Right lung (tissue), 10 donors: ENCODE measurements at places on chromosomes 5 and 9.

GRCh38 chr5:1266791-1267190 is 28.1 kb downstream of the TERT start:
- no peak for DNase-seq

GRCh38 chr9:104900871-104901270 is 27.1 kb downstream of the ABCA1 start:
- no peak for DNase-seq

DNA sequence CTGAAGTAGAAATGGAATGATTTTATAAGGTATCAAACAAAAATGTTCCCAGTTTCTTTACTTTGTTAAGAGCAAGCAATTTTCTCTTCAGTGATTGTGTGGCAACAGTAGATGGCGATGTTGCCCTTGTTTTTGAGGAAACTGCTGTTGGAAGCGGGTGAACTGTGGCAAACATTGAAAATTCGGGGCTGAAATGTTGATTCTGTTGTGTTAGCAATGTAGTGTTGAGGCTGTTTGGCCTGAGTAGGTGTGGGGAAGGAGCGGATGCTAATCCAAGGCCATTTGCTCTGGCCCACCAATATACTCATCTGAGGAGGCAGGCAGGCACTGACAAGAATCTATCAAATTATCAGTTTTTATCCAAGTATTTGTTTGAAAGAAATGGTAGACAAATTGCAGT is 129.8 kb downstream of the SLC12A2 start:
- DNase-seq = peak; percentile 49

GRCh38 chr5:82564963-82565362 is 286.8 kb upstream of the RPS23 start:
- no peak for DNase-seq

DNA sequence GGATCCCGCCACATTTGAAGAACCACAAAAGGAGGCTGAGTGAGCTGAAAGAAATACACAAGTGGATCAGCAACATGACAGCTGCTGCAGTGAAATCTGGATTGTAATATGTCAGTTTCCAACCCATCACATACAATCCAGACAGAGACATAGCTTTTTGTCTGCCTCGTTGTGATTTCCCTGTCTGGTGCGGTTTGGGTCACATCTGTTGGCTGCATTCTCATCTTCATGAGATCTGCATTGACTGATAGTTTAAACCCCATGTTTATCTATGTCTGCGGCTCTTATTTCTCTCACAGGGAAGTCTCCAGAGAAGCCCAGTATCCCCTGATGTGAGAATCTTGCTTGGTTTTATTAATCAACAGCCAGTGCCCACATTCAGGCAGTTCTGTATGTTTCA is 403.1 kb upstream of the ZNF608 start:
- no peak for DNase-seq

- DNase-seq = no peak
These were observed 123.8 kb downstream of the ASTN2 start for GRCh38 chr9:117290856-117291622.

DNA sequence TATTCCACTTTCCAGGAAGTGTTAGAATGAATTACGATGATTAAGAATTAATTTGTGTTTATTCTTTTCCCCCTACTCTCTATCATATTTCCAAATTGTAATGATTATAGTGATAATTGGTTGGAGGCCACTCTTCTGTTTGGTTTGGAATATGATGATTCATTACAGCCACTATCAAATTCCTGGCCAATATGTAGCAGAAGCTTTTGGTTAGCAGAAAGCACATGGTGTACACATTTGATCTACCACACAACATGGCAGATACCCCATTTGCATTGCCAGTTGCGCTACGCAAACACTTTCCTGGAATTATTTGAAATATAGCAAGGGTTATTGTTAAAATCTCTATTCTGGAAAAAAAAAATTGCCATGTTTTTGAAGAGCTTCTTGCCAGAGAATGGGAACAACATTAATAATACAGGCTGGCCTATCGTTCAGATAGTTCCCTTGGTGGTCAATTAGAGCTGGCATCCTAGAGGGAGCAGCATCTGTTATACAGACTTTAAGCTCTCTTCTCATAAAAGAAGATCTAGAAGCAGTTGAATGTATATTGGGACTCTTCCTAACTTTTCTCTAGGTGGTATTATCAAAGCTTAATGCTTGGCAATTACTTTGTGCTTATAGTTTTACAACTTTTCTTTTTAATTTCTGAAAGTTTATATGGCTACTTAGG is 455.0 kb upstream of the ACTBL2 start:
- DNase-seq = no peak

- DNase-seq = no peak
These were observed 22.1 kb downstream of the GFPT2 start for GRCh38 chr5:180330810-180331646.

DNA sequence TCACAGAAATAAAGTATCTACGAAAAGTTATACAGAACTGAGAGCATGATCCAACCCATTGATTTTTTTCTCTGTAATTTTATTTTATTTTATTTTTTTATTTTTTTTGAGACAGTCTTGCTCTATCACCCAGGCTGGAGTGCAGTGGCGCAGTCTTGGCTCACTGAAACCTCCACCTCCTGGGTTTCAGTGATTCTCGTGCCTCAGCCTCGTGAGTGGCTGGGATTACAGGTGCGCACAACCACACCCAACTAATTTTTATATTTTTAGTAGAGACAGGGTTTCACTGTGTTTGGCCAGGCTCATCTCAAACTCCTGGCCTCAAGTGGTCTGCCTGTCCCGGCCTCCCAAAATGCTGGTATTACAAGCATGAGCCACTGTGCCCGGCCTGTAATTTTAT is 107.3 kb downstream of the VPS13A start:
- DNase-seq = no peak

GRCh38 chr5:87400305-87400899 is 12.3 kb downstream of the CCNH start:
- DNase-seq = no peak

DNA sequence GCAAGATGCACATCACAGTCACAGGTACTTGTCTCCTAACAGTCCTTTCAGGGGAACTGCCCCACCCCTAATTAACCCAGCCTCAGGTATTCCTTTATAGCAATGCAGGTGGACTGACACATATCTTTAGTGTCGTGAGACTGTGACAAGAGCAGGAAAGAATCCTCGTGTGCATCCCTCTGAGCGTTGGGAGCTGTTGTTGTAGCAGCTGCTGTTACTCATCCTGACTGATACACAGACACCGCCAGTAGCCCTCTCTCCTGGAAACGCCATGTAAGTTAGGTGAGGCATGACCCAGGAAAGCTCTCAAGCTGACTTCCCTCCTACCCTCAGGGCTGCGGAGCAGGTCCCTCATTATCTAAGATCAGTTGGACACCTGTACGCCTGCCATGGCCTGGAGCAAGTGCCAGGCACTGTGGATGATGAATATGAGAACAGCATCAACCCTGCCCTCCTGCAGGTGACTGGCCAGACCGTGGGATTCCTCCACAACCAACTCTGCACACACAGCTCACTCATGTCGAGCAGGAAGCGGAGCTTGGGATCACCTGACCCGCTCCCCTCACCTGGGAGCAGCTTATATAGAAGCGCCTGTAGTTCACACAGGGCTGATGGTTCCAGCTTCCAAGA is 10.2 kb upstream of the LCN15 start:
- no peak for DNase-seq

DNA sequence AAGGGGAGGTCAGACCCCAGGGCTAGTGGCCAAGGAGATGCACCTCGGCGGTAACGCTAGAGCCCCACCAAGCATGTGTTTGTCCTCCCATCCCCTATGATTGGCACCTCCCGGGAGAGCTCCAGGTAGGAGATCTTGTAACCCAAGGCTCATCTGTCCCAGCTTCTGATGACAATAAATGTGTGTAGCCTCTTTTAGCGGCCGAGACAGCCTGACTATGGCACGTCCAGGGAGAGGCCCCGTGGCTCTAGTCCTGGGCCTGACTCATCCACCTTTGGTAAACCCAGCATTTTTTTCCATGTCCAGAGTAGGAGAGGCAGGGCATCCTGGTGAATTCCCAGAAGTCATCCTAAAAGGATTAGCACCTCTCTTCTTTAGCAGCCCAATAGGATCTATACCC is 39.2 kb downstream of the IRF1 start:
- DNase-seq = no peak

GRCh38 chr9:129569502-129570449 is 51.1 kb downstream of the C9orf50 start:
- DNase-seq = no peak

GRCh38 chr5:110769000-110769681 is 30.3 kb downstream of the SLC25A46 start:
- DNase-seq = no peak

DNA sequence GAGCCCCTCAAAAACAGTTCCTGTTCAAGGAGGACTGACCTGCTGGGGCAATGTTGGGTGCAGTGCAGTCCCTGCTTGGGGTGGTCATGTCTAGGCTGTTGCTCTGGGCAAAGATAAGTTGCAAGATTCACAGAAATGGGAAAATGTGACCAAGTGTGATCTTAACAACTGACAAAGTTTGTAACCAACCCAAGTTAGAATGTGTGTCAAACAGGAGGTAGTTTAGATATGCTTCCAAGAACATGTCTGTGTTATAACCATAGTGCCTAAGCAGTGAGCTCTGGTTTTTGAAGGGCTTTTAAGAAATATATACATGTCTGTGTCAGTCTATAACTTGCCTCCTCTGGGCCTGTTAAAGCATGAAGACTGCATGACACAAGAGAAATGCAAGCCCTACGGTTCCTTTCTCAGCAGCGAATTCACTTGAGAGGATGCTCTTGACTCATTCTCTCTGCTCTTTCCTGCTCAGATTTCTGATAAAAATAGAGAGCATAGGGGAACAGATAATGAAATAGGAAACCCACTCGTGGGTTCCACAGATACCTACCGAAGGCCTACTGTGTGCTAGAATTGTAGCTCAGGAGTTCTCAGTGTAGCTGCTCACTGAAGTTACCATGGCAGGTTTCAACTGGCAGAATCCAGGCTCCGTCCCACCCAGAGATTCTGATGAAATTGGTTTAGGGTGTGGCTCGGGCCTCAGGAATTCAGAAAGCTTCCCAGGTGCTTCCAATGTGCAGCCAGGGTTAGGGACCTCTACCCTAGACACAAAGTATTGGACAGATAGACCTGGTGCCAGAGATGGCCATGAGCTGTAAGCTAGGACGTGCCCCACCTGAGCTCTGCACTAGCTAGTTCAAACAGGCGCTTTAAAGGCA is 52.4 kb downstream of the ARHGEF37 start:
- no peak for DNase-seq

- no peak for DNase-seq
These were observed 30.2 kb upstream of the ALDH1A1 start for GRCh38 chr9:72983056-72983455.

DNA sequence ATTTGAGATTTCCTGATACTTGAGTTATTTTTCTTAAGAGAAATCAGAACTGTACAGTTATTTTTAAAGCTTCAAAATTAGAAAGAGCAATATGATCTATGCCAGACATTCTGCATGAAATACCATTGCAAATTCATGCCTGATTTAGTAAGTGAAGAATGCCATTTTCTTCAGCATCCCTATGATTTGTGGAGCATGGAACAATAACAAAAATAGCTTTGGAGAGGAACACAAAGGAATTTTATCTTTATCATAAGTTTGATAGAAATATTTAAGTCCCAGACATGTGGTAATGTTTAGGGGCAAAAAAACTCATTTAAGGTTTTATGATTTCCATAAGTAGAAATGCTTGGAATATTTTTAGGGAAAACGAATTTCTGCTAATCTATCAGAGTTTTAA is 1863.4 kb downstream of the EFNA5 start:
- no peak for DNase-seq
